Renal pelvis (tissue), 12 donors: ENCODE measurements at places on chromosomes 12 and 14.

DNA sequence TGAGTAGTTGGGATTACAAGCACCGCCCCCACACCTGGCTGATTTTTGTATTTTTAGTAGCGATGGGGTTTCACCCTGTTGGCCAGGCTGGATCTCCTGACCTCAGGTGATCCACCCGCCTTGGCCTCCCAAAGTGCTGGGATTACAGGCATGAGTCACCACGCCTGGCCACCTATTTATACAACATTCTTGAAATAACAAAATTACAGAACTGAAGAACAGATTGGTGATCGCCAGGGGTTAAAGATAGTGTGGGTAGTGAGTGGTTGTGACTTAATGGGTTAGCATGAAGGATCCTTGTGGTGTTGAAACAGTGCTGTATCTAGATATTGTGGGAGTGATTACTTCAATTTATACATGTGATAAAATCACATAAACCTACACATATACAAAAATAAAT, 7.4 kb downstream of the GLIPR1L1 start:
- DNase-seq: no peak

GRCh38 chr12:29187756-29188155, 38.7 kb downstream of the FAR2 start:
- DNase-seq: no peak

DNA sequence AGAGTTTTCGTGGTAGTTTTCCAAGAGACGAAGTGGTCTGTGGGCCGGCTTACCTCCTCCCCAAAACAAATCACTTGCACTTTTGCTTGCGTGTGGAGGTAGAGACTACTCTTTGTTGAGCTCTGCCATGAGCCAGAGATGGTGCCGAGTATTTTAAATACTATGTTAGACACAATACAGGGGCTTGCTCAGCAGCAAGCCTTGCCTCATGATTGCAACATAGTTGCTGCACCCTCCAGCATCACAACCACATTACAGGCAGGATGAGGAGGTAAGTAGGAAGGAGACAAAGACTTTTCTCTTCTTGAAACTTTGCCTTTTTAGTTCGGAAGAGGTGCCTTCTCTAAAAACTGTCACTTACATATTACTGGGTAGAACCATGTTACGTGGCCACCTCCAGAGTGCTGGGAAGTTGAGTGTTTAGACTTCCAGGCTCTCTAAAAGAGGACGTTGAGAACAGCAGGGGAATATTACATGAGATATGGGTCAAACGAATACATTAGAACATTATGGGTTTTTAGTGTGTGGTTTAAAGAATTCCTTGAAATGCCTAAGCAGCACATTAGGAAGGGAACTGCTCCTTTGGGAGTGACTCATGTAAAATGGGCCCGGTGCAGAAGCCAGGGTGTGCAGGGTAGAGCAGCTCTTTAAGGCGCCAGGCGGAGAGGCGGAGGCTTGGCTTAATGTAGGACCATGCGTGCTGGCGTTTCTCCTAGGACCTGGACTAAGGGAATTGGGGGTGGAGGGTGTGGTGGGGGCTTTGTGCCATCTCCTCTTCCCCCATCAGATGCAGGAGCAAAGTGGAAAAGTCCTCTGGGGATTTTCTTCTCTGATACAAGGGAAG, 110.6 kb upstream of the PRMT8 start:
- no peak for DNase-seq

- no peak for DNase-seq
These were observed 60.8 kb upstream of the C14orf180 start for GRCh38 chr14:104518659-104519350.

GRCh38 chr12:6316921-6317692, 6.6 kb downstream of the PLEKHG6 start:
- DNase-seq: no peak
